ENCODE measurements at places on chromosomes 3 and 15. TPM values are rescaled to one million over a fixed set of nuclear protein-coding genes. Genes with fewer than 3 reads are reported as not detected.

- DNase-seq: no peak
Measured at GRCh38 chr3:18890449-18890848, 257.9 kb upstream of the KCNH8 start.

- DNase-seq: peak; percentile 75
Measured at GRCh38 chr3:57951066-57951882, 56.9 kb upstream of the FLNB start.

DNA sequence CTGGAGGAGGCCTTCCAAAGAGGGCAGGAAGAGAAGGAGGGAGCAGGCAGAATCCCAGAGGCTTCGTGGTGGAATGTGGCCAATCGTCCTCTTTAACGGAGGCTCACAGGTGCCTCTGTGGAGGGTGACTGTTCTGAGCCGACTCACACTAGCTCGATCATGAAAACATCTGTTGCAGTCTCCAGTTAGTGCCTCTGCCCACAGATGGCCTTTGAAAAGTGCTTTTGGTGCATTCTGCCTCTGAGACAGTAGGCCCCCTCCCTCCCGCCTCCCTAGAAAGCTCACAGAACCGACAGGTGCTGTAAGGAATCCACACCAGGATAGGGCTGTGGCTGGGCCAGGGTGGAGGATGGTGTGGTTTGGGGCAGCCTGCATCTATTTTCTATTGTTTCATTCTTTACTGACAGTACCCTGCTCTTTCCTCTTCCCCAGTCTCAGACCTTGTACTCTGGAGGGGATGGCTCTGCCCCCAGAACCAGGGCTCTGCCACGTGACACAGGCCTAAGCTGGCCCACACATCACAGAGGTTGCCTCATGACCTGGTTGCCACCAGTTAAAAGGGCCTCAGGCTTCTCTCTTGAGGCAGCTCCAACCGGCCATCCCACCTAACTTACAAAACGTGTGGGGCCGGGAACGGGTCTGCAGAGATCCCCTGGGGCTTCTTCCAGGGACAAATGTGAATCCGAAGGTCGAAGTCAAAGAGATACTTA, 27.2 kb upstream of the PIGZ start:
- no peak for DNase-seq

DNA sequence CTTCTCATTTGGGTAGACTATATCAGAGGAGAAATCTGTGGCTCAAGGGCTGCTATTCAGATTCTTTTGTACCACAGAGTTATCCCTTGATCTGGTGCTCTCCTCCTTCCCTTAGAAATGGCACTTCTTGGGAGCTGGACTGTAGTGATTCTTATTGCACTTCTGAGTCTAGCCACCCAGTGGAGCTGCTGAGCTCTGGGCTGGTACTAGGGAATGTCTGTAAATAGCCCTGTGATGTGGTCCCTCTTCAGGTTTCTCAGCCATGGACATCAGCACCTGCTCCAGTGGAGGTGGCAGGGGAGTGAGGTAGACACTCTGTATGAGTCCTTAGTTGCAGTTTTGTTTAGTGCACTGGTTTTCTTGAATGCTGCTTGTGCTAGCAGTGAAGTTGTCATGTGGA, 1292.6 kb downstream of the SI start:
- no peak for DNase-seq

Gene SERPINI2
- not detected for total RNA-seq

DNA sequence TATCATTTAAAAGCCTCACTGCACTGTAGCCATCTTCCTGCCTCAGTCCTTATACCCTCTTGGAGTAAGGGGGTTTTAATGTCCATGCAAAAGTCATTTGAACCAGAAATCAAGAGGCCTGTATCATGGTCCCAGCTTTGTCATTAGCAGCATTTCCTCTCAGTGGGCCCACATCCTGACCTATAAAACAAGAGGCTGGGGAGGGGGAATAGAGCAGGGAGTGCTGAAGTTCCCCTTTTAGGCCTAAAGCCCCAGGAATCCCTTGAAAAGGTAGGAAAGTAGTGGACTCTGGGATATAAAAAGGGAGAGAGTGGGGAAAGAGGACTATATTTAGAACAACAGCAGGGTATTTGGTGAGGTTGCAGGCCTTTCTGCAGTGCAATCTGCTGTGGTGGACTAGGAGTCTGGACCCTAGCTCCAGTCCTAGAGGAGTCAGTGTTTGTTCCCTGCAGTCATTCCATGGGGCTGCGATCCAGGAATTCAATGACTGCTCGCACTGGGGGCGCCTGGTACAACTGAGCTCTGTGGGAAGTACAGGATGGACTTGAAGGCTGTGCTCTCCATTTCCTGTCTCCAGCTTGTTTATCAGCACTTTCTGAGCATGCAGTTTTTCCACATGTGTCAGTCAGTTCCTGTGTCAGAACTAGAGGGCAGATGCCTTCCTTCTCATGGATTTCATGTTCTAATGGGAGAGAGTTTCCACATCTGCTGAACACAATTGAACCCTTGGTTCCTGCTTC, 46.8 kb downstream of the PDHB start:
- no peak for DNase-seq

- DNase-seq: peak; percentile 63
Measured at GRCh38 chr3:149970716-149971402, at the start of gene PFN2. Gene PFN2, minus strand, starts transcription at chr3:149970895. Its CDS starts 39 bp downstream, at chr3:149970856.

Gene TMEM39A
- 9.0 TPM for total RNA-seq

DNA sequence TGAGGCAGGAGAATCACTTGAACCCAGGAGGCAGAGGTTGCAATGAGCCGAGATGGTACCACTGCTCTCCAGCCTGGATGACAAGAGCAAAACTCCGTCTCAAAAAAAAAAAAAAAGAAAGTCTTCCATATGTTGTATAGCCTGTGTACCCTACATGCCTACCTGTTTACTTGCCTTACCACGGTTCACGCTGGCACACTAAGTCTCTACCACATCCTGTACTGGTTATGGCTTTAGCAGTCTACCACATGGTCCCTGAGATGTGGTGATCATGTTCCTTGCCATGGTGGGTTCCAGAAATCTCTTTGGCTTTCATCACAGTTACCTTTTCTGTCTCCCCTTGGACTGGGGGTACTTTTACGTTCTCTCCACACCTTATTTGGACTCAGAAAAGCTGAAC, 63.8 kb upstream of the TBC1D5 start:
- no peak for DNase-seq

Gene IGSF10
- 0.16 TPM for total RNA-seq

Gene AP3B2
- 0.32 TPM for total RNA-seq

Gene PLA2G4E
- not detected for total RNA-seq

Gene C3orf52
- total RNA-seq: 0.39 TPM

DNA sequence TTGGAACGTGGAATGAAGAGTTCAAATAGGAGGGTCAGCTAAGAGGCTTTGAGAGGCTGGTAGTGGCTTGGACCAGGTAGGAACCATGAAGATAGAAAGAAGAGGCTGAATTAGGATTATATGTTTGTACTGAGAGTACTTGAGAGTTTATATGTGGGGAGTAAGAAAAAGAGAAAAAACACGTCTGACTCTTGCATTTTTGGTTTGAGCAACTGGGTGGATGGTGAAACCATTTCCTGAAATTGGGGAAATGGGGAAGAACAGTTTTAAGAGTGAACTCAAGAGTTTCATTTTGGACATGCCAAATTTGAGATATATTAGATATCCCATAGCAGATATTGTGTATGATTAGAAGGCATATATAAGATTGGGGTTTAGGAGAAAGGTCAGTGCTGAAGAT, 92.9 kb upstream of the TNIK start:
- no peak for DNase-seq

Gene NPAP1
- total RNA-seq: not detected

DNA sequence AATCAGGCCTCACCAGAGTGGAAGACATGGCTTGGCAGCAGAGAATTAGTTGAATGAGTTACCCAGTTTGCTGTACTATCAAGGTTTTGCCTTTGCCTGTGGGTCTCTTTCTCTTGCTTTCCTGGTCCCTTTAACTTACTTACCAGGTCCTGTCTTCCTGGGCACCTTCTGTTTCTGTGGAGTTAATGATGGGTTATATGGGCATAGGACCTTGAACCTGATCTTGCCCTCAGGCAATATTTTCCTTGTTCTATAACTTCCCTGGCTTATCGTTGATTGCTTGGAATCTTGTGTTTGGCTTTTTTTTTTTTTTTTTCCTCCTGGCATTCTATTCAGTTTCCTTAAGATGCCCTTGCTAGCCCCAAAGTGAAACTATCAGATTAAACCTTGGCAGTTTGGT, 106.8 kb downstream of the HHLA2 start:
- no peak for DNase-seq

- no peak for DNase-seq
Measured at GRCh38 chr3:124351430-124352148, 359.7 kb upstream of the ROPN1 start.

DNA sequence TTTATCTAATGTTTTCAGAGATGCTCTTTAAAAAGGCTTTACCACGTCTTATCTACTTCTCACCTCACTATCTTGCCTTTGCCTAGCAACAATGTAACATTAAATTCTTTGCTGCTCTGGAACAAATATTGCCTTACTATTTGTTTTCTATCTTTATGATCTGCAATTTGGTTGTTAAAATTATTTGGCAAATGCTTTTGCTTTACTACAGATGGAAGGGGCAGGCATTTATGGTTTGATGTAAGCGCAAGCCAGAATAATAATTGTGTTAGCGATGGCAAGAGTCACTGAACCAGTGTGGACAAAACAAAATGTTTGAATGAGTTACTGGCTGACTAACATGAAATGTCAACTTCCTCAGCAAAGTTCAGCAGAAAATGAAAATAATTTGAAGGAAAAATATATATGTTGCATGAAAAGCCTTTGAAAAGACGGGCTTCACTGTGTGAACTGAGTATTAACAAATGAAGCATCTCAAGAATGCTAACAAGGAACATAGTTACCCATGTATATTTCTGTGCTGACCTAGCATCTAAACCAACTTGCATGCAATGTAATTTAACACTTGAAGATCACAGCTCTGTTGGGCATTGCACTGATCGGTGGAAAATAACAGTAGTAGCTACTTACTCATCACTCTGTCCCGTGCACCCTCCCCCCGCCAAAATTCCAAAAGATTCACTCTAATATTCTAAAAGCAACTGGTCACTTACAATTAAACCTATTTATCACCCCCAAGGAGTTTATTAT, 454.0 kb upstream of the ARHGEF26 start:
- no peak for DNase-seq

DNA sequence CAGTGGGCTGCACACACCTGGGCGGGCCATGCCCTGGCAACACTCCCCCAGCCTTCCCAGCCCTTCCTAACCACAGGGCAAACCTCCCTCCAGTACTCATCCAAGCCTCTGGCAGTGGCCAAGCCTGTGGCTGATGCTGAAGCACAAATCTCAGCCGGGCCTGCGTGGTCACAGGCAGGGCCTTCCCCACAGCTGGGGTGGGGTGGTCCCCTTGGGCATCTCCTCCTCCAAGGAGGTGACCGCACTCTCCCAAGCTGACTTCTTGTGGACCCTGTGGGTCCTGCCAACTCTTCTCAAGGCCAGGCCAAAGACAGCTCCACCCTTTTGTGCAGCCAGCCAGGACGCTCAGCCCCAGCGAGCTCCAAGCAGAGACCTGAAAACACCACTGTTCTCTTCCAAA, 21.4 kb downstream of the GRAMD2A start:
- DNase-seq: no peak

- no peak for DNase-seq
Measured at GRCh38 chr3:196220991-196221390, 4.7 kb downstream of the SLC51A start.

DNA sequence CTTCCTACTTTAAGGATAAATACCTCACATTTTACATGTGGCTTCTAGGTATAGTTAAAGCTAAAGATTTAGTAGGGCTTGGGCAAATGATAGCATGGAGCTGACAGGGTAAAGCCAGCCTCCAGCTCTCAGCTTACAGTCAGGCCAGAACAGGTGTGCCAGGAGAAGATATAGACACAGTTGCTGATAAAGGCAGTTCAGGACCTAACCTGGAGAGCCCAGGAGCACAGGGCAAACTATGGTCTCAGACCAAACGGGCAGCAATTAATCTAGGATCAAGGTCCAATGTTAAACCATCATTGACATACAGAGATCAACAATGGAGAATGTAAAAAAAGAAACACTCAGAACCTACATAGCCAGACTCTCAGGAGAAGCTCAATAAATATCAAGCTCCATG, 4.0 kb downstream of the WDR49 start:
- DNase-seq: no peak

Gene MAP2K1
- 72.4 TPM for total RNA-seq

Gene VGLL3
- 9.5 TPM for total RNA-seq

GRCh38 chr15:56674857-56675256, 58.5 kb downstream of the ZNF280D start:
- DNase-seq: no peak

GRCh38 chr15:35054380-35054779, 30.7 kb downstream of the NANOGP8 start:
- no peak for DNase-seq

DNA sequence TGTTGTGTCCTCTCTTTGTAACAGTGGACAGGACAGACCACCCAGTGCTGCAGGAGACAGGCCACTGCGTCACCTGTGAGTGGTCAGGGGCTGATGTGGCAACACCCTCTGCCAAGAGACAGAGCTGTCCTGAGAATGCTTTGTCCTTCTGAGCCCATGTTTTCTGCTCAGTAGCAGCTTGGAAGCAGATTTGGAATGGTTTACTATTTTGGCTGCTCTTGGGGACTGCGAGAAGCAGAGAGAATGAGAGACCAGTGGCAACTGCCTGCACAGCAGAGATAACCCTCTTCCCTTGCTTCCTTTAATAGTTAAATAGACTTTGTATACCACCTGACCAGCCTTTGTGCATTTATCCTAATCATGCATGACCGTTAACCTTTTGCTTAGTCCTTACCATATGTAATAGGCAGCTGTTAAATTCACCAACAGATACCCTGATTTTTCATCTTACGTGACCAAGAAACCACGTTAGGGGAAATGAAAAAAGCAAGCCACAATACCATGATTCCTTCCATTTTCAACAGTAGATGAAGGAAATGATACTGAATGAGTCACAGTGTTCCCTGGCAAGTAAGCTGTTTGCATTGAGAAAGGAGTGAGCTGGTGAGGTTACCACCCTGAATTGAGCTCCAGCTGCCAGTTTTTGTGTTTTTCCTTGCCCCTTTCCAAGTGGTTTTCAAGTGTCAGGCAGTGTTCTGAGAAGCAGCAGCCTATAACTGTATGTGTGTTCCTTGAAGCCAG, 35.5 kb downstream of the B3GALNT1 start:
- DNase-seq: no peak

Gene SMAD6
- 2.5 TPM for total RNA-seq

Gene ZFAND6
- total RNA-seq: 145 TPM

GRCh38 chr15:25611603-25612002, 172.8 kb upstream of the UBE3A start:
- no peak for DNase-seq

- DNase-seq: no peak
Measured at GRCh38 chr3:166433060-166433459, 595.8 kb upstream of the BCHE start.
